Epithelial cell of esophagus (primary cell): ENCODE measurements at places on chromosomes 1 and 21.

DNA sequence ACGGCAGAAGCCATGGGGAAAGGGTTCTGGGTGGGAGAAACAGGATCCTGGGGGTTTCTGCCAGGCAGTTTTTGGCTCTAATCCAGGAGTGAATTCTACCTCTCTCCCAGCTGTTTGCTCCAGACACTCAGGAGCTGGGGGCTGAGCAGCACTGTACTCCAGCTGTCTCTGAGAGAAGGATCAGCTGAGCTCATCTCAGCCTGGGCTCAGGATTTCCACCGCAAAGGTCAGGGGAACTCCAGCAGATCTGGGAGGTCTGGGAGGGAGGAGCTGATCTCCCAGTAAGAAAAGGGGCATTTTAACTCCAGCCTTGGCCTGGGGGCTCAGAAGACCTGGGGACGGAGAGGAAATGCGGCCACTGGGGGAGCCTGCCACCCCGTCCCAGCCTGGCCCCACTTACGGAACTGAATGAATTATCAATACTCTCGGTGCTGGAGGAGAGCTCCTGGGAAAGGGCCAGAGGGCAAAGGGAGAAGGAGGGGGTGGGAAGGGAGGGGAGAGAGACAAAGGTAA lies 17.3 kb downstream of the PI4KB start:
- DNase-seq = no peak

DNA sequence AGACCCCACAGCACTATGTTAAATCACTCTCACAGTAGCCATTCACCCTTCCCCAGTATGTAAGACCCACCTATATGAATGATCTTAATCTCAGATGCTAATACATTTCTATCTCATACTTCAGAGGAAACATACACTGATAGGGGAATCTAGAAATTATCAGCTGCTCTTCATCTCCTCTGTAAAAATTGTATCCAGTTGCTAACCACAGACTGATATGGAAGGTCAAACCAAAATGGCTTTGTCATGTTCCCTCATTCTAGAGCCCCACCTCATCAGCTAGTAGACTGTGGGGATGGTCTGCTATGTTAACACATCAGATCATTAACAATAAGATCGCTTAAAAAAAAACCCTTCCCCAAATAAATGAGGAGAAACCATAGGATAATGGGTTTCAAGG lies 71.7 kb downstream of the UBR4 start:
- no peak for DNase-seq

- DNase-seq = peak; percentile 86
Measured at GRCh38 chr21:42063571-42064521, 7.3 kb upstream of the UMODL1 start.

- no peak for DNase-seq
Measured at GRCh38 chr1:219161371-219161770, 12.3 kb upstream of the LYPLAL1 start.

DNA sequence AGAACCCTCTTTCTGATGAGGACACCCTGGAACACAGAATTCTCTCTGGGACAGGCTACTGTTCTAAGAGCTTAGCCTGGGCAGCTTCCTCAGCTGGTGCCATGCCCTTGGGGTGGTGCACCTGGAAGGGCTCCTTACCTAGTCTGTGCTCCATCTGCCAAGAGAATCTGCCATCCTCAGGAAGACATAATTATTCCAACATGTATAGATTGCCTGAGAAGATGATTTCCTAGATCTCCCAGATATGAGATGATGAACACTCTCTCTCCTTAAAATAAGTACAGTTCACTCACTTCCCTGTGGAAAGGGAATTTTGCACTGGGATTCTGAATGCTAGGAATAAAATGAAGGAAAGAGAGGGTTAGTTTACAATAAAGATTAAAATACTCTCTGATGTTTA lies 87.6 kb downstream of the NENF start:
- no peak for DNase-seq

- DNase-seq = no peak
Measured at GRCh38 chr1:105664495-105664894, 1392.0 kb upstream of the PRMT6 start.

DNA sequence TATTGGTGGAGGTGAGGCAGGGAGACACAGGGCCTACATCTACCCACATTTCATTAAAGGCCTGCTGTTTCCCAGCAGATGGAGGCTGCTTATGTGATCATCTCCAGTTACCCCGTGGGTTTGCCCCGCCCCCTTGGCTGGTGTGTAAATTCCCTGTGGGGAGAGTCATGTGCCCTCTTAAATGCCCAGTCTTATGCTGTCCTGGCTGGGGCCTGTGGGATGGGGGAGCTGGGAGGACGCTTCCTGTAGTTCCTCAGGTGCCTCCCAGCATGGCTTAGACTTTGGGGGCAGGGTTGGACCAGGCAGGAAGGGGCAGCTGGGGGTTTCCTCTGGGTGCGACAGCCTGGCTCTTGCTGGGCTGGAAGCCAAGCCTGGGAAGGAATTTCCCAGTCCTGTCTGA lies 15.5 kb upstream of the CITED4 start:
- DNase-seq = peak; percentile 82

GRCh38 chr1:57162607-57163261 lies 196.9 kb upstream of the C8B start:
- DNase-seq = no peak

DNA sequence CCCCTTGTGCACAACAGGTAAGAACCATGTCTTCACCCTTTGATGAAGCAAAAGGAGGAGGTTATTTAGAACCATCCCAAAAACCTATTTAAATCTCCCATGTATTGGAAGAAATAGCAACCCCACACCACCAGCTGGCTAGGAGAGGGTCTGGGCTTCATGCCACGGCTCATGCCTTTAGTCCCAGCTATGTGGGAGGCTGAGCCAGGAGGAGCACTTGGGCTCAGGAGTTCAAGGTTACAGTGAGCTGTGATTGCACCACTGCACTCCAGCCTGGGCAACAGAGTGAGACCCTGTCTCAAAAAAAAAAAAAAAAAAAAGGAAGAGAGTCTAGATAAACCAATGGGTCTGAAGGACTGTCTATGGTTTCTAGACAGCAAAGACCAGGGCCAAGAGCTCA lies 197.9 kb upstream of the COA6 start:
- DNase-seq = no peak

DNA sequence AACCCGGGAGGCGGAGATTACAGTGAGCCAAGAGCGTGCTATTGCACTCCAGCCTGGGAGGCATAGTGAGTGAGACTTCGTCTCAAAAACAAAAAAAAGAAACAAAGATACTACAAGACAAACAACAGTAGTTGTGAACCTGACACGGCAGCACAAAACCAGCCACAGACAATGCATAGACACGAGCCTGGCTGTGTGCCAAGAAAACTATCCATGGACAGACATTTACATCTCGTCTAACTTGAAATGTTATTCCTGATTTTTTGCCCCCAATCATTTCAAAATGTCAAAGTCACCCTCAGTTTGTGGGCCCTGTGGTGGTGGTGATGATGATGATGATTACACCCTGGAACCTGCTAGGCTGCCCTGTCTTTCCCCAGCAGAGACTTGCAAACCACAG lies 6.3 kb downstream of the KLHL21 start:
- no peak for DNase-seq

DNA sequence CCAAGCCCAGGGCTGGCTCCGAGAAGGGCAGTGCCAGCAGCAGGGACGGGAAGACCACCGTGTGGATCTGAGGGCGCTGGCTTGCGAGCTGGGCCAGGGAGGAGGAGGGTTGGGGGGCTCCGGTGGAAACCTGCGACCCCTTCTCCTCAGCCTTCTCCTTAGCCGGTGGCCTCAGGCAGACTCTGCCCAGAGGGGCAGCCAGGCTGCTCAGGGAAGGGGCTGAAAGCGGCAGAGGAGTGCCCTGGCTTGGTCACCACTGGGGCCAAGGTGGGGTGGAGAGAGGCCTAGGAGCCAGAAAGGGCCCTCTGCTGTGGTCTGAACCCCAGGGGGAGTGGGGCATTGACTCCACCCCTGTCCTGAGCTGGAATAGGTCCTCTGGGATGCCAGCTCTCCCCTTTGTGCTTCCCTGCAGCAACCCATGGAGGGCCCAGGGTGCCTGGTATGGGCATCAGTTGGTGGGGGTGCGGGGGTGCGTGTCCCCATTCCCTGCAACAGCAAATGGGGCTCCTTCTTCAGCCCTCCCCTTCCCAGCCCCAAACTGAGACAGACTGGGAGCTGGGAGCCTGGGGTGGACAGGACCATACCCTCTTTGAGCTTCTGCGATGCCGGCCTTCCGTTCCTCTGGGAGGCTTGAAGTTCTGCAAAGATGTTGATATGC lies 6.5 kb upstream of the IBA57 start:
- DNase-seq = no peak

GRCh38 chr21:38388647-38389353 lies 109.5 kb downstream of the ERG start:
- DNase-seq = no peak

- DNase-seq = peak; percentile 56
Measured at GRCh38 chr1:89001510-89001909, 9.1 kb upstream of the KYAT3 start.

- DNase-seq = no peak
Measured at GRCh38 chr1:193190096-193190744, 3.8 kb upstream of the B3GALT2 start.

GRCh38 chr1:21647431-21648351 lies 21.5 kb downstream of the RAP1GAP start:
- peak; percentile 73 for DNase-seq

DNA sequence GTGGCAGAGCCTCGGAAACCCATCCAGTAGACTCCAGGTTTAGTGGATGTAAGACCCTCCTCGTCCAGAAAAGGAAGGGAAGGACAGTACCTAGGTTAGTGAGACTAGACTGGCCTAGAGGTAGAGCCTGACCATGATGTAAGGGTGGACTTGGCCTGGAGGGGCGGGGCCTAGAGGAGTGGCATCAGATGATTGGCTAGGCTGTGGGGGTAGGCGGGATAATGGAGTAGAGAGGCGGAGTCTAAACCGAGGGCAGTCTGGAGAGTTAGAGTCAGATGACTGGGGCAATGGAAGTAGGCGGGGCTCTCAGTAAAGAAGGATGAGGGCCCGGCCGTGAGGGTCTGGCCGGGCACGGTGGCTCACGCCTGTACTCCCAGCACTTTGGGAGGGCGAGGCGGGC lies 70.1 kb downstream of the EPHB2 start:
- DNase-seq = peak; percentile 21

DNA sequence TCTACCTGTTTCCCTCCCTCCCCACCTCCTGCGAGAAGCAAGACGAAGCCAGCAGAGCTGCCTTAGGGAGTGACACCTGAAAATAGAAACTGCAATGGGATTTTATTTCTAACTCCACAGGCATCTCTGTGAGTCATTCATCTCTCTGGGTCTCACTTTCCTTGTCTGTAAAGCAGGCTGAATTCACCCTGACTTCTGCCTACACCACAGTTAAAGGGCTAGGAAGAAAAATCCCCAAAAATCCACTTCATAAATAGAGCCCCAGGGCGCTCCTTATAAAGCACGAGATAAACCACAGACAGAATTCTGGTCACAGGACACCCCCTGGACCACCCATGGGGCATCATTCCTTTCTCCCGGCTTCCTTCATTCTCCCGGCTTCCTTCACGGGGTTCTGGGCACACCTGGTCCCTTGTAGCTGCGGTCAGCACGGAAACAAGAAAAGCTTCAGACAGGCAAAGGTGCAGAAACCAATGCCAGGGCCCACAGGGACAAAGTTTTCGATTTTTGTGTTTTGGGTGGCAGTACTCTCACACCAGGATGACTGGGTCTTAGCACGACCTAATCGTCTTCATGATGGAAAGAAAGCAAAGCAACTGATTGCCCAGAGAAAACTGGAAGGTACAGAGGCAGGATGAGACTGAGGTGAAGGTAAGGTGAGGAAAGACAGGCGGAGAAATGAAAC lies 2.8 kb upstream of the H6PD start:
- DNase-seq = peak; percentile 84

- DNase-seq = no peak
Measured at GRCh38 chr1:54462597-54463258, 56.5 kb upstream of the SSBP3 start.

- DNase-seq = no peak
Measured at GRCh38 chr1:226129230-226129629, 57.3 kb downstream of the ACBD3 start.

GRCh38 chr1:8745749-8746390 lies 71.6 kb downstream of the RERE start:
- no peak for DNase-seq

DNA sequence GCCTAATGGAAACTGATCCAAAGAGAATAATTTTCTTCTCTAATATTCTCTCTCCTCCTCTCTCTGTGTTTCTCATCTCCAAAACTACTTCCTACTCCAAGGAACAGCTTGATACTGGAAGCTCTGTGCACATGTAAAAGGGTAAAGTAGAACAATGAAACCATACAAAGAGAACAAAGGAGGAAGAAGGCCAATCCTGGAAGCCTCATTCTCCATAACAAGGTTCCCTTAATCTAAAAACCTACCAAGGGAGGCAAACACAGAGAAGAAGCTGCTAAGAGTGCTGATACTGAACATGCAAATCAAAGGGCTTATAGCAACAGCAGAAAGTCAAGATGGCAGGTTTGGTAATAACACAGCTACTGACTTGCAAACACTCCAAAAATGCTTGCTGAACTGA lies 44.4 kb downstream of the SIPA1L2 start:
- DNase-seq = no peak
